ENCODE measurements at places on chromosomes 13 and 19.

GRCh38 chr19:54063350-54064116, at the start of gene VSTM1:
Gene VSTM1 (minus strand): TSS chr19:54063897. CDS start chr19:54063777, 120 bp downstream.
- DNase-seq: no peak

DNA sequence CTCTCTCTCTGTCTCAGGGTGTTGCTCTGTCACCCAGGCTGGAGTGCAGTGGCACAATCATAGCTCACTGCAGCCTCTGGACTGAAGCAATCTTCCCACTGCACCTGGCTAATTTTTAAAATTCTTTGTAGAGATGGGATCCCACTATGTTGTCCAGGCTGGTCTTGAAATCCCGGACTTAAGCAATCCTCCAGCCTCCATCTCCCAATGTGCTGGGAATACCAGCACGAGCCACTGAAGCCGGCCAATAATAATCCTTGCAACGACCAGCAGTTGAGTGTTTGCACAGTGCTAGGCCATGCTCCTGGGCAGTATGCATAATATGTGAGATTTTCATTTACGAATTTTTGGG, 640 bp upstream of the EPOR start:
- DNase-seq: no peak

- DNase-seq: no peak
Observed at GRCh38 chr19:46192992-46193650, 36.4 kb upstream of the IGFL1 start.

- no peak for DNase-seq
Observed at GRCh38 chr13:99527301-99527700, 26.0 kb downstream of the TM9SF2 start.

GRCh38 chr19:51809787-51810186, 14.8 kb downstream of the FPR3 start:
- no peak for DNase-seq

DNA sequence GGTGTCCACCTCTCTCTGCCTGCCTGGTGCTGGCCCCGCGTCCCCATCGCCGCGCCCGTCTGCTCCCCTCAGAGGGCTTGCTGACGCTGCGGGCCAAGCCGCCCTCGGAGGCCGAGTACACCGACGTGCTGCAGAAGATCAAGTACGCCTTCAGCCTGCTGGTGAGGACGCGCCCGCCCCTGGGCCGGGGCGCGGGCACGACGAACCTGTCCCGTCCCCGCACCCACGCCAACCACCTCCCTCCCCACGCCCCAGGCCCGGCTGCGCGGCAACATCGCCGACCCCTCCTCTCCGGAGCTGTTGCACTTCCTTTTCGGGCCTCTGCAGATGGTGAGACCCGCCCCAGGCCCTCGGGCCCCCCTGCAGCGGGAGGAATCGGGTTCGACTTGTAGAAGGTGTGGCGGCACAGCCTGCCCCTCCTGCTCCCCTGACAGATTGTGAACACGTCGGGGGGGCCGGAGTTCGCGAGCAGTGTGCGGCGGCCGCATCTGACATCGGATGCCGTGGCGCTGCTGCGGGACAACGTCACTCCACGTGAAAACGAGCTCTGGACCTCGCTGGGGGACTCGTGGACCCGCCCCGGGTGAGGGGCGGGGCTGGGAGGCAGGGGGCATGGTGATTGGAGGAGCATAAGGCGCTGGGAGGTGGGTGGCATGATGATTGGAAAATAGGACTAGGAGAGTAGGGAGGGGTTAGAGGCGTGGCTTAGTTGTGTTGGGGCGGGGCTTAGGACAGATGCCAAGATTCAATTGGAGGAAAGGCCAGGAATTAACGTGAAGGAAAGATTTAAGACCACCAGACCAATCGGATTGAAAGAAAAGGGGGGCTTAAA, 6.6 kb downstream of the EPS8L1 start:
- no peak for DNase-seq

GRCh38 chr13:39297664-39298171, 259.5 kb downstream of the NHLRC3 start:
- peak; percentile 19 for DNase-seq

- no peak for DNase-seq
Observed at GRCh38 chr13:66180836-66181235, 1049.3 kb downstream of the PCDH9 start.

- DNase-seq: no peak
Observed at GRCh38 chr13:38697628-38698333, 10.9 kb downstream of the FREM2 start.

- no peak for DNase-seq
Observed at GRCh38 chr19:54160854-54161253, 1.3 kb upstream of the LENG1 start.

DNA sequence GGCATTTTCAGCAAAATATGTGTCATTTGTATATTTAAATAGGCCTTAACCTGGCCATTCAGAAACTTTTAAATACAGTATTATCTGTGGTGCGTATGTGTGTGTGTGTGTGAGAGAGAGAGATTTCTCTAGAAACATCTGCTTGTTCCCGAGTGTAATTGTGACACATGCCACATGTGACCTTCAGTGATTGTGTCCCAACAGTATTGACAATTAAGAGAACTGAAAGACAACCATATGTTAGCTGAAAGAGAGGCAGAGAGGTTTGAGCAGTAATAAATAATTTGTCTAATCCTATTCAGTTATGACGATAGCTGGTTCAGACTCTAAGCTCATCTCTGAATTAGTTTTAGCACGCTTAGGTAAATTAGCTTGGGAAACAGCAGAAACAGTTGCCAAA, 1503.1 kb downstream of the PCDH9 start:
- no peak for DNase-seq

- no peak for DNase-seq
Observed at GRCh38 chr13:20426766-20427448, 98.8 kb downstream of the CRYL1 start.

GRCh38 chr19:44356383-44357111, at the start of gene ZNF112:
Gene ZNF112 (minus strand): TSS chr19:44356680. CDS start chr19:44340539, 16,141 bp downstream.
- peak; percentile 59 for DNase-seq

Data from AG04449 (cell line).